NCI-H460 (cell line): ENCODE measurements at places on chromosomes 5 and 9.
A peak's percentile ranks its signal among the peaks of the same experiment; 100 is the strongest.

GRCh38 chr5:94223235-94223634, 395.2 kb downstream of the KIAA0825 start:
- no peak for DNase-seq

DNA sequence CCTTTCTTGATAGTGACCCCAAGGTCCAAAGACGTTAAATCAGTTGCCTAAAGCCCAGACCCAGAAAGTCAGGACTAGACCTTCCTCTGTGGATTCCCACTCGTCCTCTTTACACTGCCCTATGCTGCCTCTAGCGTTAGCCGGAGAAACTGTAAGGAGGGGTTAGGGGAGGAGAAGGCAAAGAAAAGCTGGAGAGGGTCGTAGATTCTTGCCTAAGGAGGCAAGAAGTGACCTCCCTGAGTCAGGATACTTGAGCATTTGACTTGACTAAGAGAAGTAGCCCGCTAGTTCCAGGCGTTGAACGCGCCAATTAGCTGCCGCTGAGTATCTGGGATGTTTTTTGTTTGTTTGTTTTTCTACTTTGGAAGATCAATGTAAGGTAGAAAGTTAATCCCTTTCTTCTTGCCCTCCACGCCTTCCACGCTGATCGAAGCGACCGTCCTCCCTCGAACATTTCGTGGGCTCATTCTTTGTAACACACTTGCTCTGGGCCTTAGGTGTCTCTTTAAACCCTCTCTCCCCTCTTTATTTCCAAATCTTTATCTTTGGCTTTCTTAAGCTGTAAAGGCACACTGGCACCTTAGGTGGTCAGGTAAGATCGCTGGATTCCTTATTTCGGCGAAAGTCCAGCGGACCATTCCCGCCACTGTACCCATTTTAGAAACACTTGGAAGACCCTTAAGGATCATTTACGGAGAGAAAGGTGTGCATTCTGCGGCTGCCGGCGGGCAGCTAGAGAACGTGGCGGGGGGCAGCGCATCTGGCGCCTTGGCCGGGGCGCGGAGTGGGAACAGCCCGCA, 5.1 kb upstream of the RGMB start:
- DNase-seq, result peak; percentile 70

GRCh38 chr5:144352330-144352729, 181.7 kb downstream of the KCTD16 start:
- DNase-seq, result no peak

GRCh38 chr5:21173526-21173925, 1185.5 kb upstream of the CDH18 start:
- DNase-seq, result no peak

DNA sequence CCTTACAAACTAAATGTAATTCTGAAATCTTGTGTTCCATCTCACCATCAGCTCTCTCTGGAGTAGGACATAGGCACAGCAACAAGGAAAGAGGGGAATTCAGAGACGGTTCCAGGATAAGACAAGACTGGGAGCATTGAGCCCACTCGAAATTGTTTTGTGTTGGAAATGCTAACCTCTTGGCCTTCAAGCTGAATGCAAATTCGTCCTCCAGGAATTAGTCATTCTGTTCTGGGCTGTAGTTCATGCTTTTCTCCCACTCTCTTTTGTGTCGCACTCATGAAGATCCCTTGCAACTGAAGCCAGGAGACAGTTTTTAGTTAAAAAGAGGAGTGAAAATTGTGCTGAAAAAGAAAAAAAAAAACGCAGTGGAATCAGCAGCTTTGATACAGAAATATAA, 121.7 kb upstream of the SEMA6A start:
- DNase-seq, result no peak

DNA sequence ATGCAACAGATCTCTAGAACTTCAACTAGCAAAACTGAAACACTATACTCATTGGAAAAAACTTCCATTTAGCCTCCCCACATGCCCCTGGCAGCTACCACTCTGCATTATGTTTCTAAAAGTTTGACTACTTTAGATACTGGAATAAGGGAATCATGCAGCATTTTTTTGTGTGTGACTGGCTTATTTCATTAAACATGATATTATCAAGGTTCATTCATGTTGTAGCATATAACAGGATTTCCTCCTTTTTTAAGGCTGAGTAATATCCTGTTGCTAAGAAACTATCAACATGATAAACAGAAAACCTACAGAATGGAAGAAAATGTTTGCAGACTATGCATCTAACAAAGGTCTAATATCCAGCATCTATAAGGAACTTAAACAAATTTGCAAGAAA, 597.9 kb downstream of the DMRTA1 start:
- DNase-seq, result no peak

DNA sequence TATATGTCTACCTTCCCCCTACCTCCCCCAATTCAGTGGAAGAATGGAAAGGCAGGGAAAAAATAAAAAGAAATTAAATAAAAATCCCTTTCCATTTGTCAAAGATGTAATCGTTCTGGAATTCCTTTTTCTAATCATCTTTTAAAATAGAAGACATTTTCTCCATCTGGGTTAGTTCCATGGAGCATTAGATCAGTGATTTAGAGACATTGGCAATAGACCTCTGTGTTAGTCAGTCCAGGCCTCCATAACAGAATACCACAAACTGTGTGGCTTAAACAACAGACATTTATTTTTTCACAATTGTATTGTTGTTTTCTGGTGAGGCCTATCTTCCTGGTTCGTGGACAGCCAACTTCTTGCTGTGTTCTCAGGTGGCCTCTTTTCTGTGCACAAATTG, 516.6 kb upstream of the DAB2 start:
- no peak for DNase-seq
